Stimulated activated CD4-positive, alpha-beta T cell treated with anti-CD3 and anti-CD28 coated beads, Interleukin-12 subunit alpha, Interleukin-12 subunit beta, amount 100 ng/mL, for 48 hours (primary cell): ENCODE measurements at places on chromosomes 16 and 17.

DNA sequence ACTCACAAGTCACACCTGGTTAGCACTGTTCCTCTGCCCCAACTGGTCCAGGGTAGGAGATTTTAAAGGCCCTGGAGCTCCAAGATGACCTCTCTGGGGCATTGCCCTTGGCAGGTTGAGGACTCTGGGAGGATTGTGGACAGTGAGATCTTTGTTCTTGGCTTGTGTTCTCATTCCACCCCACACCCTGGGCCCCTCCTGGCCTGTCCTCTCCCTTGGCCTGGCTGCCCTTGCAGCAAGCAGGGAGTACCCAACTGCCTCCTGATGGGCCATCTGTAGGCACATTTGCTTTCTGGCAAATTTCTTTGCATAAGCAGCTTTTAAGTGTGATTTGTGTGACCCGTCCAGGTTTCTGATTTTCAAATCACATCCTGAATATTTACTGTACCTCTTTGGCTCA, 239.6 kb downstream of the UTP18 start:
- DNase-seq, result no peak

DNA sequence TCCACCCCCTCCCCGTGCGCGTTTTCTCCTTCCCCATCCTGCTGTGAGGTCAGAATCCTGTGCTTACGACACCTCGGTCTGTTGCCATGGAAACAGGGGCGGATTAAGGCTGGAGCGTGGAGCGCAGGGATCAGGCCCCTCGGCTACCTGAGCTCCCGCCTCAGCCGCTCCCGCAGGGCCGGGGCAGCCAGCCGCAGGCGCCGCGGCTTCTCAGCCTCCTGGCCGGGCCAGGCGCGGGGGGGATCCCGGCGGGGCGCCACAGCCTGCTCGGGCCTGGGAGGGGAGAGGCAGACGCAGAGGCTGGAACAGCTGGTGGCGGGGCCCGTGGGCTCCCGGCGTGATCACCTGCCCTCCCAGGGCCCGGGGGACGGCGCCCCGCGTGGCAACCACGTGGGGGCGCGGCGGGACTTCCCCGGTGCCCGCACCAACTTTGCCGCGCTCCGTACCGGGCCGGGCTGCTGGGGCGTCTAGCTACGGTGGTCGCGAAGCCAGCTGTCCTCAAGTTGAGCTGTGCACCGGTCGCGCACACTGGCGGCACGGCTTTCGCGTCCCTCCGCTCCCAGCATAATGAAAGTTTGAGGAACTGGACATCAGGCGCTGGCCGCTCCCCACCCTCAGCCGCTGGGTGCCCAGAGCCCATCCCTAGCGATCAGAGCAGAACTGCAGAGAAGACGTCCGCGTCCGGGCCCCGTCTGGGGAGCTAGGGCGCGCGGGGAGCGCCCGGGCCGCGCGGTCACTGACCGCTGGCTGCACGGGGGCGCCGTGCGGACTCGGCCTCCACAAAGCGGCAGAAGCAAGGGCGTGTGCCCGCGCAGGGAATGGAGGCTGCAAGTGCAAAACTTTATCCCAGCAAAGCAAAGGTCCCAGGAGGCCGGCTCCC, 1.2 kb downstream of the RTN4RL1 start:
- no peak for DNase-seq

DNA sequence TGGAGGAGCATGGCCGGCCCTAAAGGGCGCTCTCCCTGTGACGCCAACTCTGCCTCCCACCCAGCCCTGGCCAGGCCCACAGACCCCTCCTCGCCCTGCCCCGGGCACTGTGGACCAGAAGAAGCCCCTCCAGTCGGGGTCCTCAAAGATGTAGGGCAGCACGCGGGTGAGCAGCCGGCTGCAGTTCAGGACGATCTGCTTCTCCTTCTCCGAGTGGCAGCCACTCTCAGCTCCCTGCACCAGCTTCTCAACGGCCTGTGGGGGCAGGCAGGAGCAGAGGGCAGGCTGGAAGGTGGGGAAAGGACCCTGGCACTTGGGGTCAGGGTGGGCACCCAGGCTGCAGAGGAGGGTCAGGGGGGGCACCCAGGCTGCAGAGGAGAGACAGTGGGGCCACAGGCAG, 8.9 kb downstream of the HID1 start:
- no peak for DNase-seq

DNA sequence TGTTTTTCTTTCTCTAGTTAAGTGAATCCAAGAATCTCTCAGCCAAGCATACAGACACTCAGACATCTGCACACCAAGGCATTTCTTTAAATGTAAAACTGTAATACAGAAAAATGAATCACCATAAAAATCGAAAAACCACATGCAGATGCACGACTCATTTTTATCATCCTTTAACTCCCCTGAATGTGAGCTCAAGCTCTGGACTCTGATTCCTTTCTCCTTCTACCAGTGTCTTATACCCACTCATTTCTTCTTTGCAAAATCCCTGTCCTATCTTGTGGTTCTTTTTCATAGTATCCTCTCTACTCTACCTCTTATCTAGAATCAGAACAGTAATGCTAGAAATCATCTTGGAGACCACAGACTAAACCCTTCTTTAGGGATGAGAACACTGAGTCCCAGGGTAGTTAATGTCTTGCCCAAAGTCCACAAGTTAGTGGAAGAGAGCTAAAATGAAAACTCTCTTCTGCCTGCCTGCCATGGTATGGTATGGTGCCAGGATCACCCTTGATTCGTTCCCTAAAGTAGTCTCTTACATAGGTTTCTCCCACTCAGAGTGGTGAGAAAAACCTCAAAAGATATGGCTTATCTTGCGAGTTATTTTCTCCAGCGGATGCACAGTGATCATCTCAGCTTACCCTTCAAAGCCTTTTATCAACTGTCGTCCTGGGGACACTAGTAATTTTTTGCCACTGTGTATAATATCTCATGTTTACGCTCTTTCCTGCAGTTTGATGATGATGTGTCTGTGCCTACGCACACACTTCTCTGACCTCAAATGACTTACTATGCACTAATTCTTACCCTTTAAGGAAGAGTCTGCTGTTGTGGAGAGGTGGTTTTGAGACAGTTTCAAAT, 30.2 kb downstream of the BRD7 start:
- no peak for DNase-seq

DNA sequence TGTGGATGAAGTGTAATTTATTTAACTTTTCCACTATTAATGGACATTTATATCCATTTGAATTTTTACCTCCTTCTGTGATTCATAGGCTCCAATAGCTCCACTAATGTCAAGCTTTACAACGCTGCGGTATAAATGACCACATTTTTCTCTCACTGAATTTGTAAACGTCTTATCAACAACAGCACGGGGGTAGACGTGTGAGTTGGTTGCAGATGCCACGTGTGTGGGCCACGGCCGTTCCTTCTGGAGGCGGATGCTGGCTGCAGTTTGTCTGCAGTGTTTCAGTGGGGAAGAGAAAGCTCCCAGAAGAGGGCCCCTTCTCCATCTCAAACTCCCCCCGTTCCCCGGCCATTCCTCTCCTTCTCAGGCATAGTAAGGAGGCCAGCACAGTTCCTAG, 68.2 kb upstream of the XYLT1 start:
- no peak for DNase-seq

GRCh38 chr16:82092711-82093110, 57.7 kb downstream of the HSD17B2 start:
- DNase-seq, result no peak

DNA sequence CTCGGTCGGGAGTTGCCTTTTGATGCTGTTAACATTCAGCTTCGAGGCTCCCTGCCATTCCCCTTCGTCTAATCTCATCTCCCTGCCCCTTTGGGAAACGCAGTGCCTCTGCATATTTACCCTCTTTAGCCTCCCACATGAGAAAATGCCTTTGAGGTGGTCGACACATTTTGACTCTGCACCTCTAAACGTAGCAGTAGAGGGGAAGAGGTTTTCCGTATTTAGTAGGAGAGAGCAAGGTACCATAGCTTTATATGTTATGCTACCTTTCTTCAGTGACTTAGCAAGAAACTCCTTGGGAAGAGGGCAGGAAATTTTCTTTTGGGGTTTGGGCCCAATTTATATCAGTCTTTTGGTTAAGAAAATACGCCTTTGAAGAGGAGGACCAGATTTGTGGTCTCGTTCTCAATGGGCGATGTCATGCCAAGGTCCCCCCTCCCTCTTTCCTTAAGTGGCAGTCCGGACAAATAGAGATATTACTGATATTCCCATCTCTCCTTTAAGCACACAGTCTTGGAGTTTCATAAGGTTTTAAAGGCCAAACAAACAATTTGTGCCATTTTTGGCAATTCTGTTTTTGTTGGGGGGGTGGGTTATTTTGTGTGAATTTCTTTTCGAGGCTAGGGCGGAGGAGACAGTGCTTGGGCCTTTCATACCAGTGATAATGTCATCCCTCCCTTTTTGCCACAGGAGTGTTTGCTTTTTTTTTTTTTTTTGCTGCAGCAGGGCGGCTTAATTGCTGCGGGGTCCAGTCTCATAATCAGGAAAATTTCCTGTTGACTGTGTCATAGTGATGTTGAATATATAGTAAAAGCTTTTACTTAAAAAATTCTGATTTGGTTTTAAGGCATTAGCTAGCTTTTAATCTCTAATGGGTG, 1.5 kb downstream of the PAFAH1B1 start:
- DNase-seq, result no peak

- DNase-seq, result no peak
These were observed 127.9 kb downstream of the NPIPB5 start for GRCh38 chr16:22638393-22639206.

DNA sequence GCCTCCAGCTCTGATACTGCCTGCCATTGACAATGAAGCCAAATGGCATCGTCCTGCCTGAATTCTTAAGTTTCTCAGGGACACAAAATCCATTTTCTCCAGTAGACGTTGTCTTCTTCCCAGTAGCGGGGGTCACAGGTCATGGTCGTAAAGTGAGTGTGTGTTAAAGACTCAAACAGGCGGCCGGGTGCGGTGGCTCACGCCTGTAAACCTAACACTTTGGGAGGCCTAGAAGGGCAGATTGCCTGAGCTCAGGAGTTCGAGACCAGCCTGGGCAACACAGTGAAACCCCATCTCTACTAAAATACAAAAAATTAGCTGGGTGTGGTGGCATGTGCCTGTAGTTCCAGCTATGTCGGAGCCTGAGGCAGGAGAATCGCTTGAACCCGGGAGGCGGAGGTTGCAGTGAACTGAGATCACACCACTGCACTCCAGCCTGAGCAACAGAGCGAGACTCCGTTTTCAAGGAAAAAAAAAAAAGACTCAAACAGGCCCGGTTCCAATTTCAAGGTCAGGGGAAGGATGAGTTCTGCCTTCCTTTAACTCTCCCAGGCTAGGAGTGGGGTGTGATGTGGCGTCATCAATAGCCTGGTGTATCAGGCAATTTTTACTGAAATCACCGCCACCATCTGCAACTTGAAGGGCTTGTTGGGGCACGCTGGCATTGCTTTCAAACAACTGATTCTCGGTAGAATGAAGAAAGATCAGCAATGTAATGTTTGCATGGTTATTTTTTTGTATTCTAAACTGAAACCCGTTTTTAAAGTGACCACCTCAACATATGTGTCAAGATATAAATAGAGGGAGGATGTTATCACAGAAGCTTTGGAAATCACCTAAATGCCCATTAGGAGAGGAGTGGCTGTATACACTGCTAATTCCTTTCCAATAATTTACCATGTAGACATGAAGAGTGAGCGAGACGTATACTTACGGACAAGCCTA, 91.0 kb downstream of the WSCD1 start:
- no peak for DNase-seq

DNA sequence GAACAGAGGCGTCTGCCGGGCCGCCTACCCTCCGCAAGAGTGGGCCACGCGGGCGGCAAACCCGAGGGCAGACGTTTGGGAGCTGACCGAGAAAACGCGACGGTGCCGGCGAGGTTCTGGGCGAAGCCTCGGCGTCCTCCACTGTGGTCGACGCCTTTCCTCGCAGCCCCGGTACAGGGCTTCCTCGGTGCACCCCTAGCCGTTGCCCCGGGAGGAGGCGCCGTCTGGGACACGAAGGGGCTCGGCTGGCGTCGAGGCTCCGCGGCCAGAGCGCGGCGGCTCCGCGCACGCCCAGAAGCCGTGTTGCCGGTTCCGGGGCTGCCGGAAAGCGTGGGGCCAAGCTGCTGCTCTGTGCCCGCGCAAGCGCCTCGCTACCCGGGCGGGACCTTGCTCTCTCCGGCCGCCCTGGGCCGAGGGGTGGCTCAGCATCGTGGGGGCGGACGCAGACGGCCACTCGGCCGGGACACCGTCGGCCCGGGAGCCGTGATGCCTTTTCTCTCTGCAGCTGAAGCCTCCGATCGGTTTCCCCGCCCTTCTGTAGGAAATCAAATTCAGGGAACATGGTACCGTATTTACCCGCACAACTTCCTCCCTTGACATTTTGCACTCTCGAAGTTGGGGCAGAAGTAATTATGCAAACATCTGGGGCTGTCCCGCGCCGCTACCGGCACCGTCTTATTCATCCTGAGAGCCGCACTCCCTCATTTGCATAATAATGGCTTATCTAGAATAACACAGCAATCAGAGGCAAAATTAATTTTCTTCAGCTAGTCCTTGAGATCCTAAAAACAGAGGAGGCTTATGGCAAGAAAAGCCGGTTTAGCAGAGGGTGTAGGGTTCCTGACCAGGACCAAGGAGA, 7.3 kb upstream of the CBX8 start:
- peak; percentile 65 for DNase-seq

GRCh38 chr17:12773153-12773552, 16.1 kb upstream of the ARHGAP44 start:
- DNase-seq, result no peak

DNA sequence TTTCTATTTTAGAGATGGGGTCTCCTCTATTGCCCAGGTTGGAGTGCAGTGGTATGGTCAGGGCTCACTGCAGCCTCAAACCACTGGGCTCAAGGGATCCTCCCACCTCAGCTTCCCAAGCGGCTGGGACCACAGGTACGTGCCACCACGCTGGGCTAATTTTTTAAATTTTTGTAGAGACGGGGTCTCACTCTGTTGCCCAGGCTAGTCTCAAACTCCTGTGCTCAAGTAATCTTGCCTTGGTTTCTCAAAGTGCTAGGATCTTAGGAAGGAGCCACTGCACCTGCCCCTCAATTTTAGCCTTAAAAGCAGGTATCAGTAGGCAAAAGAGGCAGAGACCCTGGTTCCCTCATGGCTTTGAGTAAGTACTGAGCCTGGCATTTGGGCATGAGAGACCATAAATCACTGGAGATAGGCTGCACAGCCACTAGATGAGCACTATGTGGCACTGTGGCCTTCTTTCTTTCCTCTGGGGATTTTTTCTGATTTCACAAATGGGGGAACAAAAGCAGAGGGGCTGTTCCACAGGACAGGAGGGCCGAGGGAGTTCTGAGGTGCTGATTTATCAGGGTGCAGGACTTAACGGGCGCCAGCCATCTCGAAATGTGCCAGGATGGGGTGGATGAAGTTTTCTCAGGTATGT, 82.2 kb downstream of the PLXDC1 start:
- DNase-seq, result no peak

- DNase-seq, result no peak
These were observed 30.0 kb downstream of the GINS2 start for GRCh38 chr16:85658504-85659326.

DNA sequence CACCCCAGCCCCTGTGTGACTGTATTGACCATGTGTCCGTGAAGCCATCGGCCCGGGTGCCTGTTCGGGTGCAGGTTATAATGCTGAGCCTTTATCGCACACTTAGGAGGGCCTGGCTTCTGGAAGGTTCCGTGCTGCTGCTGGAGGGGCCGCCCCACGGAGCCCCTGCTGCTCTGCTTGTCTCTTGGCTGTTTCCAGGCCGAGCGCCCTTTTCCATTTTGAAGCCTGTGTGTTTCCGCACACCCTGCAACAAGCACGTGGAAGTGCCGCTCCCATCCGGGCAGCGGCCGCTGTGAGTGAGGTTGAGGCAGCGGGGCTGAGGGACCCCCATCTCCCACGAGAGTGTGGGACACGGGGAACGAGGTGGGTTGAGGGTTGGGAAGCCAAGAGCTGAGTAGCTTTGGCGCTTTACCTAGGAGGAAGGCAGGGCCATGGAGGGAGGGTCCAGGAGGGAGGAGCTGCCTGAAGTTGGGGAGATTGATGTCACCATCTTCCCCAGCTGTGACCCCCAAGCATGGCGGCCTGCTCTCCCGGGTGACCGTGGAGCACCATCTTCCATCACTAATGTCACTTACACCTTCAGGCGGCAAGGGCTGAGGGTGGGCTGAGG, 200.1 kb upstream of the GSE1 start:
- no peak for DNase-seq
